ENCODE measurements at places on chromosomes 12 and 14.

DNA sequence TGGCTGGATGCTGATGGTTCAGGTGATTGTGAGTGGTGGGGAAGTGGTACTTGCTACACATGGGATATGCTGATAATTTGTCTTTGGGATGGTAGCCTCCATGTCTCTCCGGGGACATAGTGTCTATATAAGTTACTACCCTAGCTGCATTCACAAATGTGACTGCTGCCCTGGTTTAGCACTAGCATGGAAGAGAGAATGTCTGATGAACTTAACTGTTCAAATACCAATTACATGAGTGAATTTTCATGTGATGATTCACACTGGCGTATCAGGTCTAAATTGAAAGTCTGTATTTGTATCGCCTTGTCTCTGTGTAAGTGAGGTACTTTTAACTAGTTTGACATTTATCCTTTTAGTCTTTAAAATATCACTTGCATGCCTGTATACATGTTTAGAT is 34.4 kb downstream of the ATF7IP start:
- no peak for DNase-seq

DNA sequence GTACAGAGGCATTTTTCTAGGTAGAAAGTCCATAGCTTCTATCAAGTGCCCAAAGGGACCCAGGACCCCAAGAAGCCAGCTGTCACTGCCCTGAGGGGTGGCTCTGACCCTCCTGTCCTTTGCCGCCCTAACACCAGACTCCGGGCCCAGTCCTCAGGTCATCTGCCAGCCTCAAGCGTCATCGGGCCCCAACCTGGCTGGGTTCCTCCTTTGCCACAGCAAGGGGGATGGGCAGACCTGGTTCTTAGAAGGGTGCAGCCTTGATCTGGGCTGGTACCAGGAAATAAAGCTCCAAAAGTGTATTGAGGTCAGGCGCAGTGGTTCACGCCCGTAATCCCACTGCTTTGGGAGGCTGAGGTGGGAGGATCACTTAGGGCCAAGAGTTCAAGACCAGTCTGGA is 27.1 kb upstream of the FAM222A start:
- no peak for DNase-seq

GRCh38 chr12:78938341-78939084 is 73.9 kb downstream of the SYT1 start:
- DNase-seq = no peak

GRCh38 chr12:32398816-32399369 is 465 bp upstream of the FGD4 start:
- DNase-seq = no peak

- no peak for DNase-seq
These were observed 25.2 kb downstream of the POLE start for GRCh38 chr12:132661972-132662371.

DNA sequence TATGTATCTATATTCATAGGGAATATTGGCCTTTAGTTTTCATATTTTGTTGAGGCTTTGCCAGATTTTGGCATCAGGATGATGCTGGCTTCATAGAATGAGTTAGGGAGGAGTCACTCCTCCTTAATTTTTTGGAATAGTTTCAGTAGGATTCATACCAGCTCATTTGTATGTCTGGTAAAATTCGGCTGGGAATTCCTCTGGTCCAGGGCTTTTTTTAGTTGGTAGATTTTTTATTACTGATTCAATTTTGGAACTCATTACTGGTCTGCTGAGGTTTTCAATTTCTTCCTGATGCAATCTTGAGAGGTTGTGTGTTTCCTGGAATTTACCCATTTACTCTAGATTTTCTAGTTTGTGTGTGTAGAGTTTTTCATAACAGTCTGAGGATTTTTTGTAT is 175.2 kb downstream of the EPS8 start:
- no peak for DNase-seq

GRCh38 chr12:127342861-127343260 is 924.1 kb upstream of the TMEM132C start:
- DNase-seq = no peak

DNA sequence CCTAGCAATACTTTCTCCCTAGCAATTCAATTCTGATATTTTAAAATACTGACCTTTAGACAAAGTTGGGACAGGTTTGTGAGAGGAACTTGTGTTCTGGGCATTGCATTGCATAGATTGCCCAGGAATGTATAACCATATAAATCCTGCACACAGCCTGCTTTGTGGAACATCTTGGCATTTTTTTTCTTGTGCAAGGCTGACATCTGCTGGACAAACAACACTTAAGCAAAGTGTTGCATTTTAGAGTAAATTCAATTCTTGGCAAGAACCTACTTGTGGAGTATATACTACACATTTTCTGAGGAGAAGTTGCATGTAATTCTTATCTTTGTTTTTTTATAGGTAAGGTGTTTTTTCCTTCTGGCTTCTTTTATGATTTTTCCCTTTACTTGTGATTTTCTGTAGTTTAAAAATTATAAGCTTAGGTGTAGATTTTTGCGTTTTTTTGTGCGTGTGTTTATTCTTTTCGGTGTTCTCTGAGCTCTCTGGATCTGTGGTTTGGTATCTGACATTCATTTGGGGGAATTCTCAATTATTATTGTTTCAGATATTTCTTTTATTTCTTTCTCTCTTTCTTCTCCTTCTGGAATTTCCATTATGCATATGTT is 26.4 kb downstream of the TESPA1 start:
- peak; percentile 3 for DNase-seq

DNA sequence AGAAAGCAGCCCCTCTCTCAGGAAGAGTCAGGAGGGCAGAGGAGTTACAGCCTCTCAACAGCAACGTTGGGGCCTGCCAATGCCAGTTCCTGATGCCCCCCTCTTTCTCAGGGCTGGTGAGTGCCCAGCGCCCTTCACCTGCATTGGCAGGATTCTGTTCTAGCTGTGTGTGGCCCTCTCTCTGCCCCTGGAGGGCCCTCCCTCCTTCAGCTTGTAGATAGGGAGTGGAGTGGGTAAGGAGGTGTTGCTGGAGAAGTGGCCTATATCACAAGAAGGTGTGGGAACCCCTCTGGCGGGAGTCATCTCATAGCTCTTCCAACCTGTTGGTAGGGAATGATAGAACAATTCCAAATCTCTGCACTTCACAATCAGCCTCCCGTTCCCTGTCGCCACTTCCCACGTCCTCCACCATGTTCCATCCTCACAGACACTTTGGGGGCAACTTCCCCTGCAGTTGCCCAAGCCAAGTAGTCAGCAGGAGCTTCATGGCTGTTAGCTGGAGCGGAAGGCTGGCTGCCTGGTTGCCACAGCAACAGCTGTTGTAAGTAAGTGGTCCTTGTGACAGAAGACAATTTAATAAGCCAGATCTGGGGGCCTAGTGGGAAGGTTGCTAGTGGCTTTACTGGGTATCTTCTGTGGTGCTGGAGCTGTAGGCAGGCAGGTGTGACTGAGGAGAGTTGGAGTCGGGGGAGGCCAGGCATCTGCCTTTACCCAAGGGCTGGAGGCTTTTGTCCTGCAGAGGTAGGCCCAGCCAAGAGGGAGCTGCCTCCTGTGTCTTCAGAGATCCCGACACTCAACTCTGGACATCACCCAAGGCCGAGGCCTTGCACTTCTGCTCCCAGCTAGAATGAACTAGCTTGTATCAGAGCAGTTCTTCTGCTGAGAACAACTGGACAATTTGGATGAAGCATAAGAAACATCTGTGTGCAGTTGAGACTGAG is 38.4 kb downstream of the GALNT16 start:
- no peak for DNase-seq

DNA sequence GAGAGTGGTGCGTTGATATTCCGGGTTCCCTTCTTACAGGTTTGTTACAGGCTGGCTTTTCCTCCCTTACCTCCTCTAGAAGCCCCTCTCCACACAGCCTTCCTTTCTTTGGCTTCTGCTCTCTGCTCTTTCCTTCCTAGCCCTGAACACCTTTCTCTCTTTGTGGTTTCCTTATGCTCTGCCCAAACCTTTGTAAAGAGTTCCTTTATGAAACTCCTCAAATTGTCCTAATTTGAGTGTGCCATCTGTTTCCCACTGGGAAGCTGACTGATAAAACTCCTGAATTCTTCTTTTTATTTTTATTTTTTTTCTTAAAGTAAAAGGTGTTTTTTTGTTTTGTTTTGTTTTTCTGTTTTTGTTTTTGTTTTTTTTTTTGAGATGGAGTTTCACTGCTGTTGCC is 60.1 kb upstream of the OTX2 start:
- DNase-seq = no peak

DNA sequence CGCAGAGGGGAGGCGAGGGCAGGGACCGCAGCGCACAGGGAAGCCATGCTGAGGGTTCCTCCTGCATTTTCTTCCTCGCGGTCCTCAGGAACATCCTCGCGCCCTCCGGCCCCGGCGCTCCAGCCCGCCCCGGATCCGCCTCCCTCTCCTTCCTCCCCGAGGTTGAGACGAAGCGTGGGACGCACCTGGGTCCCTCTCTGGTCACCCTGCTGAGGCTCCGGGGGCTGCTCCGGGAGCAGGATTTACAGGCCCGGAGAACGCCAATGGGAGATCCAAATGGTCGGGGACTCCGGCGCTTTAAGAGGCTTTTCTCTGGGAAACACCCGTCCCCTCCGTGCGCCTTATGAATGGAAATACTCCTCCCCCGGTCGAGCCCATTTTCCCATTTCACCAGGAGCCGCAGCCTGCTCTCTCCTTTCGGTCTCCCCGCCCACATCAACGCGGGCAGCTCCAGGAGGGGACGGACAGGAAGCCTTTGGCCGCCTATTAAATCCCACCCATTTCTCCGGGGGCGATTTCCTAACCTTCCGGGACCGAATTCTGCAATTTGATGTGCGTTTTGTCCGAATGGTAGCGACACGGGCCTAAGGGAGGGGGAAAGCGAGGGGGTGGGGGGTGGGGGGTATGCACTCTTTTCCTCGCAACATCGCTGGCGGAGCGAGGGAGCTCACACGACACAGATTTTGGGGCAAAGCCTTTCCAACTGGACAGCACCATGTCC is at the start of gene UNC79:
Gene UNC79 (plus strand): TSS at position 625 of the 721 bp plus-strand sequence. CDS start 91 bp downstream, at position 716.
- DNase-seq = peak; percentile 64

- DNase-seq = no peak
These were observed 644 bp downstream of the TSPAN31 start for GRCh38 chr12:57745485-57745881.

- DNase-seq = no peak
These were observed 761.6 kb downstream of the LRFN5 start for GRCh38 chr14:42368234-42368633.

DNA sequence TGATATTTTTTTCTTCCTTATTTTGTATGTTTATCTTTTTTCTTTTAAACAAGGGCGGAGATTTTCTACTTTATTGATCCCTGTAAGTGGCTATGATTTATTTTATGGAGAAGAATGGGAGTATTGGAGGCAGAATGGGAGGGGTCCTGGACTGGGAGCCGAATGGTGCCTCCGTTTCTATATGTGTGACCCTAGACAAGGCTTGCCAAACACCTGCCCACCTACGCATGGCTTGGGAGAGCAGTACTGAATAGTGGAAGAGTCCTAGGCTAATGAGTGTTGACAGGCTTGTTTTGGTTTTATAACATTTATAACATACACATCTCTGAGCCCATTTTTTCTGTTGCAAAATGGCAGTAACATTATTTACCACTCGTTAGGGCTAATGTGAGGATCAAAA is 29.0 kb downstream of the STK38L start:
- no peak for DNase-seq

DNA sequence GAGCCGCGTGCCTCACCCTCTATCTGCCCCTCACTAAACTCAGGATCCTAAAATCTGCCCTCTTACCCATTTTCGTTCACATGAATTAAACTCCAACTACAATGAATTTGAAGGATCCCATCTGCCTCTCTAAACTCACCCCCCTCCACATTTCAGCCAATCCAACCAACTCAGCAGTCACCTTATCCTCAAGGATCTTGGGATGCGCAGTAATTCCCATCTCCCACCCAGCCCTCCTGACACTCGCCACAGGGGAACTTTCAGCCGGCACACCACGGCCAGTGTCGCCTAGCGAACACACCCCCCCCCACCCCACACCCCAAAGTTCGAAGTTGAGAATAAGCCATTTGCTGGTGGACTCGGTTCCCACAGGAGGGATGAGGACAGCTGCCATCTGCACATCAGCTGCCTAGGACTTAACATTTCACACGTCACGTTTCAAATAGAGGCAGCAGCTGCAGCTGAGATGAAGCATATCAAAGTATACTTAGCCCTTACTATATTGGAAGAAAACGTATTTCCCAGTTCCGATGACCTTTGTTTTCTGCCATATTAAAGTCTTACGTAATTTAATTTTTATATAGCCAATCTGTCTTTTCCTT is 8.7 kb upstream of the SELPLG start:
- DNase-seq = no peak

GRCh38 chr12:129202109-129202814 is 349.0 kb downstream of the GLT1D1 start:
- DNase-seq = no peak

DNA sequence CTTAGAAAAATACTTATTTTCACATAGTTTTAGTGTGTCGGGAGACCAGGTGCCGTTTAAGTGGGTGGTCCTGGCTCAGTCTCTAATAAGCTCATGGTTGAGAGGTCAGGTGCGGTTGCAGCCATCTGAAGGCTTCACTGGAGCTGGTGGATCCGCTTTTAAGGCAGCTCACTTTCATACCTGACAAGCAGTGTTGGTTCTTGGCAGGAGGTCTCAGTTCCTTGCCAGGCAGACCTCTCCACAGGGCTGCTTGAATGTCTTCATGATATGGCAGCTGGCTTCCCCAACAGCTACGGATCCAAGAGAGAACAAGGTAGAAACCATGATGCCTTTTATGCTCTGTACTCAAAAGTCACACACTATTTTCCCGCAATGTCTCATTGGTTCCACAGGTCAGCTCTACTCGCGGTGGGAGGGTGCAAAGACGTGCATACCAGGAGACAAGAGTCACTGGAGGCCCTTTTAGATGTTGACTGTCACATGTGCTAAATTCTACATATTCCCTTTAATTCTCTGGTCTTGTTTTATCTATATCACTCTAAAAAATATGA is 8.0 kb upstream of the ZDHHC17 start:
- no peak for DNase-seq

GRCh38 chr12:29769162-29769858 is 14.4 kb downstream of the TMTC1 start:
- no peak for DNase-seq

GRCh38 chr14:30990770-30991169 is 34.7 kb upstream of the AP4S1 start:
- no peak for DNase-seq

DNA sequence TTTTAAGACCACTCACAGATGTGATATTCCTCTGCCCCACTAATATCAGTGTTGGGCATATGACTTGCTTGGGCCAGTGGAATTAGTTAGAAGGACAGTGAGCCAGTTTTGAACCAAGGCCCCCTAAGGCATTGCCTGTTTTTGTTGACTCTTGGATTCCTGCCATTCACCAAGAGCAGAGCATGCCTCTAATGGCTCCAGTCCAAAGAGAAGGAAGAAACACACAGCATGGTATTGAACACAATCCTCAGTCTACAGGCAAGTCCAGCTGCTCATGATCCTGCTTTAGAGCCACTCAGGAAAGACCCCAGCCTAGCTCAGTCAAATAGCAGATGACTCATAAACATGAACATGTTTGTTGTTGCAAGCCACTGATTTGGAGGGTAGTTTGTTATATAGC is 1201.5 kb downstream of the BCL11B start:
- DNase-seq = no peak

- no peak for DNase-seq
These were observed 45.2 kb upstream of the APPL2 start for GRCh38 chr12:105280966-105281693.

Data from amygdala (tissue), 56 donors.